ENCODE measurements at places on chromosomes 12 and 14.

- no peak for DNase-seq
Observed at GRCh38 chr12:114858388-114859146, 174.6 kb upstream of the TBX3 start.

GRCh38 chr14:86788224-86788623 is 1204.8 kb downstream of the GALC start:
- no peak for DNase-seq

- no peak for DNase-seq
Observed at GRCh38 chr14:94612580-94613554, 676 bp downstream of the SERPINA3 start.

DNA sequence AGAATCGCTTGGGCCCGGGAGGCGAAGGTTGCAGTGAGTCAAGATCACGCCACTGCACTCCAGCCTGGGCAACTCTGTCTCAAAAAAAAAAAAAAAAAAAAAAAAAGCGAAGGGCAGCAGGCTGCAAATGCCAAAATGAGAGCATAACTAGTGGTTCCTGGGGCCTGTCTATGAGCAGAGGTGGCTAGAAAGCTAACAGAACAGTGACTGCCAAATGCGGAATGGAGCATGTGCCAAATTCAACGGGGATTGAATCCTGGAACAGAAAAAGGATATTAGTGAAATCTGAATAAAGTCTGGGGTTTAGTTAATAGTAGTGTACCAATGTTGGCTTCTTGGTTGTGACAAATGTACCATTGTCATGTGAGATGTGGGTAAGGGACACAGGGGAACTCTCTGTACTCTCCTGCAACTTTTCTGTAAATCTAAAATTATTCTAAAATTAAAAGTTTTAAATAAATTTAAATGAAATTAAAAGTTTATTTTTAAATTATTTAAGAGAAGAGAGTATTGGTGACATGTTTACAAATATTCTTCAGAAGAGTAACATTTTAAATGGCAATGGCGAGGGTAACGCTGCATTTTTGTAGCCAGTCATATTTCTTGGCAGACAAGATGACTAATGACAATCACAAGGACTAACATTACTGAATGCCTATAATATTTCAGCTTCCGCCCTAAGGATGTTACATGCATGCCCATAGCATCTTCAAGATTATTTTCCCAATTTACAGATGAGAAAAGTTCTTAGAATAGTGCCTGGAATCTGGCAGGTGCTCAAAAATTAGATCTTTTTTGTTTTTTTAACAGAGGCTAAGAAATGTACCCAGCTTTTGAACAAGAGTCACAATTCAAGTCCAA is 28.9 kb upstream of the NUDT4 start:
- DNase-seq = no peak

GRCh38 chr12:86389949-86390348 is 133.8 kb upstream of the MGAT4C start:
- no peak for DNase-seq
